Left ventricle myocardium inferior (tissue), 1 donor: ENCODE measurements at places on chromosomes 4 and X. TPM values are rescaled to one million over a fixed set of nuclear protein-coding genes. Genes with fewer than 3 reads are reported as not detected.
A peak's percentile ranks its signal among the peaks of the same experiment; 100 is the strongest.

DNA sequence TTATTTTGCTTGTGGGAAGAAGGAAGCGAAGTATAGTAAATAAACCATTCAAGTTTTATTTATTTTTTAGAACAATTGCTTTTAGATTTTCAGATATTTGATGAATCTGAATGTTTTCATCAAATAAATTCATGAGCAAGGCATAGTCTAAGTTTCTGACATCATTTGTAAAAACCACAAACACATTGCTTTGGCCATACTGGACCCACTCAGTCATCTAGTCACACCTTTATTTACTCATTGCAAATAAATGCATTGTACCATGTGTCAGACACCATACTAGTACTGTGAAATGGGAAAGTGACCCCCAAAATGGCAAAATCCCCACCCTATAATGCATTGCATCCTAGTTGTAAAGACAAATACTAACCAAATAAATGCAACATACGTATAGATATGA, 449.1 kb upstream of the SMIM31 start:
- no peak for DNase-seq

GRCh38 chr4:109016200-109016599, 253.3 kb upstream of the ETNPPL start:
- DNase-seq = no peak

DNA sequence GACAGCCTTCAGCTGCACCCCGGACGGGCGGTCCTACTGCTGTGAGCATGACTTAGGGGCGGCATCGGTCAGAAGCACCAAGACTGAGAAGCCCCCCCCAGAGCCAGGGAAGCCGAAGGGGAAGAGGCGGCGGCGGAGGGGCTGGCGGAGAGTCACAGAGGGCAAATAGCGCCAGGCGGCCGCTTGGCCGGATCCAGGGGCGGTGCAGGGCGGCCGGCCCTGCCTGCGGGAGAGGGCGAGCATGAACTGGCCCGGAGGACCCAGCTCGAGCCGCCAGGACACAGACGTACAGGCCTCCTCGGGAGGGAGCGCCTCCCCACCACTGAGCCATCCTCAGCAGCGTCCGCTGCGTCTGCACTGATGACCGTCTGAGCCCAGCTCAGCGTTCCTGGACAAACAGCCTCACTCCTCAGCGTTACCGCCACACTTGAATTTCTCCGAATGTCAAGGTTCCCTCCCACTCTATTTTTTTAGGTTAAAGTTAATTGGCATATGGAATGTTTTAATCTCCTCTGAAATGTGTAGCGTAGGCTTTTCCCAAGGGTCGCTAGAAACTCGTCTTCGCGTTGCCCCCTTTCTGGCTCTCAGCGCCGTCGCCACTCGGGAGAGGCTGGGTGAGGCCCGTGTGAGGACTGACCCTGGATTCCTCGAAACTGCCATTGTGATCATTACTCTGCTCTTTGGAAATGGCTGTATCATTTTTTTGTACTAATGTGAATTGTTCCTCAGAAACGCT, 29.9 kb downstream of the NELFA start:
- no peak for DNase-seq

GRCh38 chrX:63934160-63934559, 149.1 kb upstream of the ARHGEF9 start:
- no peak for DNase-seq

GRCh38 chrX:103233263-103233662, 18.4 kb downstream of the BEX4 start:
- DNase-seq = no peak

DNA sequence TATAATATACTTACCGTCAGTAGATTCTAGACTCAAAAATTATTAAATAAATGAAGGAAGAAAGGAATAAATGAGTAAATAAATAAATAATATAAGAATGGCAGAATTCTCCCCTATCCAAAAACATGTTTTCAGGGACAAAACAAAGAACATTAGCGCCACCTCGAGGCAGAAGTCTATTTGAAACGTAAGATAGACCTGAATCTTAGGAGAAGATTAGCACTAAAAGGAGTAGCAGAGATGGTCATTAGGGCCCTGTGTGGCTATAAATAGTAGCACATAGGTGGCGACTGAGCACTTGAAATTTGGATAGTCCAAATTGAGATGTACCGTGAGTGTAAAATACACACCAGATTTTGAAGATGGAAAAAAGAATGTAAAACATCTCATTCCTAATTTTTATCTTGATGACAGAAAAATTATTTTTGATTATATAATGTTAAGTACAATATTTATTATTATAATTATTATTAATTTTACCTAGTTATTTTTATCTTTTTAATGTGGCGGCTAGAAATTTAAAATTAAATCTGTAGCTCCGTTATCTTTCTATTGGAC, 24.3 kb upstream of the SRD5A3 start:
- peak; percentile 28 for DNase-seq

- DNase-seq = no peak
Measured at GRCh38 chr4:87943660-87944149, 31.8 kb upstream of the SPP1 start.

- DNase-seq = no peak
Measured at GRCh38 chr4:24850674-24851073, 55.3 kb downstream of the SOD3 start.

The PNMA6A gene
- 1.4 TPM for total RNA-seq

The CTAG2 gene
- not detected for total RNA-seq

The ARHGAP10 gene
- total RNA-seq = 59.7 TPM

The TMEM271 gene
- total RNA-seq = not detected
